Left lung (tissue), 14 donors: ENCODE measurements at places on chromosomes 1 and 21. TPM values are rescaled to one million over a fixed set of nuclear protein-coding genes. Genes with fewer than 3 reads are reported as not detected.

CLK2 gene
- 94.8 TPM for polyA plus RNA-seq

CLIC6 gene
- 44.2 TPM for polyA plus RNA-seq

CFHR4 gene
- 0.43 TPM for polyA plus RNA-seq

CCDC28B gene
- polyA plus RNA-seq = 24.0 TPM

OR2T33 gene
- not detected for polyA plus RNA-seq
